ENCODE measurements at places on chromosomes 7 and 10.

GRCh38 chr7:34949361-34949760 lies 87.9 kb downstream of the DPY19L1 start:
- no peak for DNase-seq

DNA sequence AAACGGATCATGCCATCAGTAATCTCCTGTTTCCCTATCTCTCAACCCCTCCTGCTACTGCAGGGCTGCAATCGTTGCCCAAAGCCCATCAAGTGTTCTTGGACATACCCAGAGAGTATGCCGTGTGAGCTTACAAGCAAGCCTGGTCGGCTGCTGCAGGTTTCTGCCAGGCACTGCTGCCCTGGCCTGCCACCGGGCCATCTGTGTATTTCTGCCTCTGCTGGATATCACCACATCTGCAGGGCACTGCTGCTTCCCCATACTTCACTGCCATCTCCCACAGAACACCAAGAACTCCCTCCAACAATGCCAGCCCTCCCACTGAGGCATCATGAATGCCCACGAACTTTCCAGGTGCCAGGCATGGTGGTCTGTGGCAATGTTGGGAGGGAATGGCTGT lies 138.2 kb upstream of the SORCS3 start:
- DNase-seq: no peak

DNA sequence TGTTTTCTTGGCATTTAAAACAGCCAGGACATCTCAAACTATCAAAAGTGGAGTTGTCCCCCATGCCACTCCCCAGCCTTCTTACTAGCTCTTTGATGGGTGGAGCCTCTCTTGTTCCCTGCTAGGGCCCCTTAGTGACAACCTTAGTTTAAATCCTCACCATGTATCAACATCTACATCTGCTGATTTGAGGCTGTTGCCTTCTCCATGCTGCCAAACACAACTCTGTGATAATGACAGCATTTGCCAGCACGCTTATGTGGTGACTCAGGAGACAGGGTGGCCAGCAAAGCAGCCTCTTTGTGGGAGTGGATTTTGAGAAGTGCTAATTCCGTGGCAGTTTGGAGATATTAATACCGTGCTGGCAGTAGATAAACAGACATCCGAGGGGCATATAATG lies 145.4 kb downstream of the LRRC4 start:
- no peak for DNase-seq

DNA sequence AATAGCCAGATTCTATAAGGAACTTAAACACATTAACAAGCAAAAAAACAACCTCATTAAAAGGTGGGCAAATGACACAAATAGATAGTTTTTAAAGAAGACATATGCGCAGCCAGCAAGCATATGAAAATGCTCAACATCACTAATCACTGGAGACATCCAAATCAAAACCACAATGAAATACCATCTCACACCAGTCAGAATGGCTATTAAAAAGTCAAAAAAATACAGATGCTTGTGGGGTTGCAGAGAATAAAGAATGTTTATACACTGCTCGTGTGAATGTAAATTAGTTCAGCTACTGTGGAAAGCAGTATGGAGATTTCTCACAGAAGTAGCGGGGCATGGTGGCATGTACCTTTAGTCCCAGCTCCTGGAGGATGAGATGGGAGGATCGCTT lies 164.0 kb downstream of the CHRM2 start:
- DNase-seq: no peak

DNA sequence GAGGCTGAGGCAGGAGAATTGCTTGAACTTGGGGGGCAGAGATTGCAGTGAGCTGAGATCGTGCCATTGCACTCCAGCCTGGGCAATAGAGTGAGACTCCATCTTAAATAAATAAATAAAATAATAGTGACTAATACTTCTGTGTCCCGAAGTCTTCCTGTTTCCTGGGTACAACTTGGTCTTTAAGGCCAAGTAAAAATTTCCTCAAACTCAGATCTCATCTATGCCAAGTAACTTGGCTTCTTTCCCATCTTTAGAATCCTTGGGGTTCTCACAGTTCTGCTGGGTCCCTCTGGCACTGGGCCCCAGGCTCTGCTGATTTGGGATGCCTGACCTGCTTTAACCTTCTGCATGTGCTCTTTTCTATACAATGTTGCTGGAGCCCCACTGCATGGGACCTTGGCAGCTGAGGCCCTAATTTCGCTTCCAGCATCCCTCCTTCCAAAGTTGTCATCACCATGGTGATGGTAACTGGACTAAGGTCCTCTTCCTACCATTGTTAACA lies 22.7 kb upstream of the AKR1B10 start:
- no peak for DNase-seq

DNA sequence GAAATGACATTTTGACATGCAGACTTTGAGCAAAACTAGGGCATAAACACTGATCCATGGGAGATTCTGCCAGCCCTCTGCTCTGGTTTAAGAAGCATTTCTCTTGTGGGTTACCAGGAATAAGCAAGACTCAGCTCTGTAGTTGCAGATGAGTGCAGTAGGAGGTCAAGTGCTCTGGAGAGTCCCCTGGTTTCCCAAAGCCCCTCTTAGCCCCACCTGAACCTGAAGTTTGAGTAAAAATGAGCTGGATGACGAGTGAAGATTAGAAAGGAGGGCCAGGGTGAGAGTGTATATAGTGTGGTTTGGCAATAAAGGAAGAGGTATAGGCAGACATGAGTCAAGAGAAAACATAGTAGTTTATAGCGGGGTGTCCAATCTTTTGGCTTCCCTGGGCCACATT lies 220.3 kb downstream of the ARL4A start:
- no peak for DNase-seq

DNA sequence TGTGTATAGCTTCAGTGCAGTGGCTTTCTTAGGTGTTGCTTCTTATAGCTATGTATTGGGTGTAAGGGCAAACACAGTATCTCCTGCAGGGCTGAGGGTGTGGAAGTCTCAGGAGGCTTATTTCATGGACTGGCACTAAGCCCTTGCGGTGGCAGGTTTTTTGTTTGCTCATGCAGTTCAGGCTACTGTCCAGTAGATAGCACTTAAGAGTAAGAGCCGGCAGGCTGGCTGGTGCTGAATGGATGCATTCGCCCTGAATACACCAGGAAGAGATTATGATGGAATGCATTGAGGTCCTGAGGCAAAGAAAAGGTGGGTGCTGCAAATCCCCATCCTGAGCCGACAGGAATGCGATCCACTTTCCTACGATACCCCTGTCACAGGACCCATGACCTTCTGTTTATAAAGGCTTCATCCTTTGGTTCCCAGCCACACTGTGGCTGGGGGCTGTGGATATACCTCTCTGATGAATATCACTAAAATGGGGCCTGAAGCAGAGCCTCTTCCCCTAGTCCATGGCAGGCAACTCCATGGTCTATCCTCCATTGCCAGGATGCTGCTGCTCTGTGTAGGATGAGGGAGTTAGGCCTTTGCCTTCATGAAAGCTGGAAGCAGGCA lies 44.9 kb downstream of the ANXA8 start:
- no peak for DNase-seq

DNA sequence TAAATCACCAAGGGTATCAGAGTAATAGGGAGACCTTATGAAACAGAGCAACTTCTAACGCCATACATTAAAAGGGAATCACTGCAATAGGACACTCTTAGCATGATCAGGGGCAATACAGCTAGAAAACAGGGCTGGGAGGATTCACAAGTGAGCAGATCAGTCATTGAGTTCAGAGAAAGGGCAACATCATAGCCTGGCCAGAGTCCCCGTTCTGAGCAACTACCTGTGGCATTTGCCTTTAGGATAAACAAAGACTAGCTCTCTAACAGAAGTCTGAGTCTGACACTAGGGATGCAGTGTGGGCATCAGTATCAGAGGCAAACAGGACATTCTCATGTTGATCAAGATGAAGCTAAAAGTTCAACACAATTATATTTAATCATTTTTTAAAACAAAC lies 297.9 kb downstream of the DGKB start:
- no peak for DNase-seq

DNA sequence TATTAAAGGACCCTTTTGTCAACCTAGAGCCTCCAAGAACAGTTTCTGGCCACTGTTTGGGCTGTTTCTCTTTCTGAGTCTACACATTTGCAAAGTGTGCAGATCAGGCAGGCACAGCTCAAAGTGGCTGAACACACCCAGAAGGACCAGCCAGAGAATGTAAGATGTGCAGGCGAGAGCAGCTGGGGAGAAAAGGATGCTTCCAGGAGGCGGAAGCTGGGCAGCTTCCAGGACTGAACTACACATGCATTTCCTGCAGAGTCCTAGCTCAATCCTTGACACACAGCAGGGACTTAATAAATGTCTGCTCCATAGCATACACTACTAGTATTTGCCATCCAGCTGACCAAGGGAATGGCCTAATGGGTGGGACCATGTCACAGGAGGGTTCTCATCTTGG lies 70.9 kb downstream of the CTBP2 start:
- no peak for DNase-seq

DNA sequence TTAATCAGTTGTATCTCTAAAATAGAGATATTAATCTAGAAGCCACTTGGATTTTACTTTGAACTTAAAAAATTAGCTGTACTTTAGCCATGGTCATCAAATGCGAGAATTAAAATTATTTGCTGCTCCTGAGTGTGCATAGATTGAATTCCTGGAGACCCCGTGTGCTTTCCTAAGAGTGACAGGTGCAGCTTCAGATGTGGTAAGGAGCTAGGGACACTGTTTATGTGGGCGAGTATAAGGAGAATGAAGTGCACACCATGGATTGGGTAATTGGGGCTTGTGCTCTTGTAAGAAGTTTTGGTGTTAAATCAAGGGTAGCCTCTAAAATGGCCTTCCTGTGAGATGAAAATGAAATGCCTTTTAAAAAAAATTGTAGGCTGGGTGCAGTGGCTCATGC lies 9.8 kb downstream of the PLCE1 start:
- DNase-seq: no peak

DNA sequence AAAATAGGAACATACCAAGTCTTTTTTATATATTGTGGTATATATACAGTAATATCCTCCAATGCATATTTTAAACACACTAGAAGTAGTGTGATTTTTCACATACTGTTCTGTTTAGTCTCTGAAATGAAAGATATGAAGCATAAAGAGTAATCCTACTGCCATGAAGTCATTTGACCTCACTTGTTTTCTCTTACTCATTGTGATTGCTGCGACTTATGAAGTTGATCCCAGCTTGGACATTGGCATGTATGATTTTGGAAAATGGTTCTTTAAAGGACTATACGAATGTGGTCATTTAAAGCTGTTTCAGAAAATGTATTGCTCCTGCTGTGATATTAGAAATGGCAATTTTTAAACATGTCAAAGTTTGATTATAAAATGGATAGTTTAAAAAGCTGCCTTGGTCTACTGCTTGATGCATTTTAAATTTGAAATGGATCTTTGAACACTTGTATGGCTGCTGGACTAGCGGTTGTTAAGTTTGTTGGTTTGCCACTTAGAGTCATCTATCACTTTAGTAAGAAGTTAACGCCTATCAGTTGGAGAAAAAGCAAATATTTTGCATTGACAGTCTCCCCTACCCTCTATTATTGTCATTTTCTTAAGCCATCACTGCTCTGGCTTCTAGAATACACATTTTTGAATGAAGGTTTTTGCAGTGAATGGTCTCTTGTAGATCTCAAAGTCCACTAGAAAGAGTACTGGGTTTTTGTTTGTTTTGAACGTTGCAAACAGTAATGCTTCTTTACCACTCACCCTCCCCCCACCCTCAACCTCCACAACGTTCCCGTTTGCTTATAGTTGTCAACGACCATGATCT lies 881 bp upstream of the PCGF5 start:
- DNase-seq: no peak

GRCh38 chr10:103804871-103805270 lies 50.5 kb downstream of the SH3PXD2A start:
- DNase-seq: no peak

- no peak for DNase-seq
Observed at GRCh38 chr10:5945561-5946418, 31.6 kb downstream of the IL15RA start.

DNA sequence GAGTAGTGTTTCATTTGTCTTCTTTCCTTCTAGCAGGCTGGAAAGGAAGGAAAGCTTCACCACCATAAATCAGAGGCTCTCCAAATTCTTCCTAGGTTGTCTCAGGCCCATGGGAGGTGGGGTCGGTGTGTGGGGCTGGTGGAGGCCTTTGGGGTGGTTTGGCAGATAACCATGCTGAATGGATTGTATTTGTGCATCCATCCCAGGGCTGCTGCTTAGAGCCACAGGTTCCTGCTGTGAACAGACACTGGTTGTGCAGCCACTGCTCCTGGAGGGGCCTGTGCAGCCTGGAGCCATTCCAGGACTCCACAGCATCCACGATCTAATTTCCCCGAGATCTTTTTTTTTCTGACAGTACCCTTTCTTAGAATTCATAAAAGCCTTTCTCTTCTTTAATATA lies 741.8 kb downstream of the SUGCT start:
- DNase-seq: no peak

DNA sequence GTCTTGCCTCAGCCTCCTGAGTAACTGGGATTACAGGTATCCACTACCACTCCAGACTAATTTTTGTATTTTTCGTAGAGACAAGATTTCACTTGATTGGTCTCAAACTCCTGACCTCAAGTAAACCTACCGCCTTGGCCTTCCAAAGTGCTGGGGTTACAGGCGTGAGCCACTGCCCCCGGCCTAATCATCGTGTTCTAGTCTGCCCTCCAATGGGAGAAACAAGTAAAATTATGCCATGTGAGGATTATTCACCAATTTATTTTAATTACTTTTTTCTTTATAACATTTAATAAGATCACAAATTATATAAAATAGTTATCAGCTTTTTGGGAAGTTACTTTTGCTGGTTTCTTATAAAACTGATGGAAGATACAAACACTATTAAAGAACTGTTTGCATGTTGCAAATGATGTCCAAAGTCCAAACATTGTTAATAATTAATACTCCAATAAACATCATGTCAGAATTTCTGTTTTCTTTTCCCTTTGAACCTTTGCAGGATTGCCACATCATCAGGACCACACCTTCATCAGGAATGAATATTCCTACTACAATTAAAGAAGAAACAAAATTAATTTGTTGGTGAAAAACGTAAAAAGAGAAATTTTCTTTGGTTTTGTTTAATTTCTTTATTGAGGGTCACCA lies 786 bp upstream of the AKR1C4 start:
- DNase-seq: no peak

DNA sequence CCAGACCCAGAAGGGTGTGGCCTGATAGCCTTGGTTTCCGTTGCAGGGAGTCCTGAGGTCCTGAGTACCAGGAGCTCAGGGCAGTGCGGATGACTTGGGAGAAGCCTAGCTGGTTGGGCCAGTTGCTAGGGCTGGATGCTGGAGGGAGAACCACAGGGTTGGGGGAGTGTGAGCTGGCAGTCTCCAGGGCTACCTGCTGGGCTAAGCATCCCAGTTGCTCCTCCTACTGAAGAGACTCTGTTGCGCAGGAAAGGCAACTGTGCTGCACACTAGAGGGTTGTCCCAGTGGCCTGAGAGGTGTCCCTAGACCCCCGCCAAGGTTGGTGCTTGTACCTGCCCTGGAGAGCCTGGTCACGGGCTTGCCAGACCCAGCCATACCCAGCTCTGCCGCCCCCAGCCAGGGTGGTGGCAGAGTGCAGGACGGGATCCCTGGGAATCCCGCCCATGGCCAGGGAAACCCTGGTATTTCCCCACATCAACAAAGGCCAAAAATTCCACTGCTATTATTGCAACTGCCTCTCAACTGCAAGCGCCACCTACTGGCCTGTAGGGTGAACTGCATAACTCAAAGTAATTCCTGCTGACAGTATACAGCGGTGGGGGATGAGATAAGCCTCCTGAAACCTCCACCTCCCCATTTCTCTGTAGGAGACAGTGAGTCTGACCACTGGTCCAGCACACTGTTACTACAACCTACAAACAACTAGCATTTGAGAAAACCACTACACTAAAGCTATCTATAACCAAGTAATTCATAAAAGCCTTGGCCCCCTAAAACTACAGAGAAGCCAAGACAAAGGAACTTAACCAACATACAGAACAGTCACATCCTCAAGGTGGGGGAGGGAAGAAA lies 67.6 kb upstream of the DDC start:
- DNase-seq: peak; percentile 21

GRCh38 chr10:33843379-33843778 lies 508.9 kb upstream of the NRP1 start:
- DNase-seq: no peak

Data from stimulated activated CD4-positive, alpha-beta T cell treated with anti-CD3 and anti-CD28 coated beads, TNF-alpha, amount 100 ng/mL, for 48 hours (primary cell).